Mesenteric fat pad (tissue), 1 donor: ENCODE measurements at places on chromosomes 12 and 14. TPM values are rescaled to one million over a fixed set of nuclear protein-coding genes. Genes with fewer than 3 reads are reported as not detected.

DNA sequence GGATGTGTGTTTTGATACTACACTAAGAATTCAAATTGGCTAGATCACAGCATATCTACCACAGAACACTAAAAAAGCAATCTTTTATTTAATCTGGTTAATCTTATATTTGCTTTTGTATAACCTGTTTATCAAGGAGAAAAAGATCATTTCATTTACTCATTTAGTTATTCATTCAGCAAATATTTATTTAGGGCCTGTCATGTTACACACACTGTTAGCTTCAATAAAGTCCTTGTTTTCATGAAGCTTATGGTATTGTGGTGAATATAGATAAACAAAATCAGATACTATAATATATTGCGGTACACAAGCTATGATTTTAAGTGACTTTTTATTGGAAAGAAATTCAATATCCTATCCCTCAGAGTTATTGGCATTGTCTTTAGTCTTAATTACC lies 350.8 kb downstream of the LRFN5 start:
- no peak for DNase-seq

GRCh38 chr12:27555361-27555760 lies 31.4 kb downstream of the PPFIBP1 start:
- no peak for DNase-seq

DNA sequence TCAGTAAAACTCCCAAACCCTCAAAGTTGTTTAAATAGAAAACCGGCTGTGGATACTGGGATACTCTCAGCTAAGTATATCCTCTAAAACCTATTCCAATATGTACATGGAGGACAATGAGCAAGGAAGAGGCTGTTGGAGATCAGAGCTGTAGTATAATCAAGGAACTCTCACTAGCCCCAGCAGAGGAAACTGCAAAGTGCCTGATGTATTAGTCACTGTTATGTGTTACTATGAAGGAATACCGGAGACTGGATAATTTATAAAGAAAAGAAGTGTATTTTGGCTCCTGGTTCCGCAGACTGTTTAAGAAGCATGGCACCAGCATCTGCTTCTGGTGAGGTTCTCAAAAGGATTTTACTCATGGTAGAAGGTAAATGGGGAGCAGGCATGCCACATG lies 65.6 kb upstream of the RPL10L start:
- DNase-seq, result no peak

GRCh38 chr12:51675071-51675803 lies 84.2 kb downstream of the SCN8A start:
- no peak for DNase-seq

- DNase-seq, result no peak
Measured at GRCh38 chr14:87799400-87799799, 193.6 kb downstream of the GALC start.

GRCh38 chr12:11513288-11513687 lies 117.9 kb upstream of the PRB2 start:
- no peak for DNase-seq

- DNase-seq, result no peak
Measured at GRCh38 chr14:52266179-52266578, 1.3 kb upstream of the PTGDR start.

- no peak for DNase-seq
Measured at GRCh38 chr12:120538281-120539156, 4.4 kb downstream of the RNF10 start.

DNA sequence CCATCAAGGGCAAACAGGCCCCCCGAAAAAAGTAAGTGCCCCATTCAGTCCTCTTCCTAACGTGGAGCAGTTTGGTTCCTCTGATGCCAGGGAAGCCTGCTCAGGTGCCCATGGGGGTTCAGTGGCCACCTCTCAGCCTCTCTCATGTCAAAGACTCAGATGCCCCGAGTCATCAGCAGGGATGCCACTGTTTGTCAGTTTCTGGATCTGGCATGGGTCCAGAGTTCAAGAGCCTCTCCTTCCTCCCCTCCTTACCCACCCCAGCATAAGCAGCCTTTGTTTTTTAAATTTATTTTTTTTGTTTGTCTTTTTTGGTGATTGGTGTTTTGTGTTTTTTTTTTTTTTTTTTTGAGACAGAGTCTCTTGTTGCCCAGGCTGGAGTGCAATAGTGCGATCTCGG lies 11.3 kb downstream of the KMT5A start:
- no peak for DNase-seq

GRCh38 chr14:21136024-21136423 lies 19.8 kb downstream of the OR5AU1 start:
- DNase-seq, result no peak

DNA sequence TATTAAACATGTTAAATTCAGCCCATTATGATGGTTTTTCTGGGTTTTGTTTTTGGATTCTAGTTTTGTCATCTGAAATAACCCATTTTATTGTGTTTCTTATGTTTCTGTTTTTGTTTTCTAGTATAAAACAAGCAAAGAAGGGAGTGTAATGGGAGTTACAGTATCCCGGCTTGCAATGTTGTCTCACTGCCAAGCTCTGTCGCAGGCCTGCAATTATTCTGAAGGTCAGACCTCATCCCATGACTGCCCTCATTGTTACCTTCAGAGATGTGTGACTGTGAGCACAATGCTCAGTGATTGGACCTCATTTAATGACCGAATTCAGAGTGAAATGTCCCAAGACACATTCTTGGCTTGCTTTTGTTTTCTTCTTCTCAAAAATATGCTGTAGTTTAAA lies 73.0 kb upstream of the ATF1 start:
- DNase-seq, result no peak

DNA sequence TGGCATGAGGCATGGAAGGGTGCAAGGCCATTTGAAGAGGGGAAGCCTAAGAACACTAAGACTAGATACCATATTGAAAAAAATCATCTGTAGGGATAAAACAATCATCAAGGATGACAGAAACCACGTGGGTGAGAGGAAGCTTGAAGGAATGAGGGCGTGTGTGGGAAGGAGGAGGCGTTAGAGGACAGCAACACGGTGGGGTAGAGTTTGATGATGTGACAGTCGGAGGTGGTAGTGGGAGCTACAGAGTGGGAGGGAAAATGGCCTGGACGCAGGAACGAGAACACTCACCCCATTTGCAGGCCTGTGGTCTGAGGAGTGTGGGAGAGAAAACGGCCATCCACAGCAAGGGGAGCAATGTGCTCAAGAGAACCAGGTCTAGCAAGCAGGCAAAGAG lies 25.4 kb upstream of the NUDT4 start:
- DNase-seq, result no peak

DNA sequence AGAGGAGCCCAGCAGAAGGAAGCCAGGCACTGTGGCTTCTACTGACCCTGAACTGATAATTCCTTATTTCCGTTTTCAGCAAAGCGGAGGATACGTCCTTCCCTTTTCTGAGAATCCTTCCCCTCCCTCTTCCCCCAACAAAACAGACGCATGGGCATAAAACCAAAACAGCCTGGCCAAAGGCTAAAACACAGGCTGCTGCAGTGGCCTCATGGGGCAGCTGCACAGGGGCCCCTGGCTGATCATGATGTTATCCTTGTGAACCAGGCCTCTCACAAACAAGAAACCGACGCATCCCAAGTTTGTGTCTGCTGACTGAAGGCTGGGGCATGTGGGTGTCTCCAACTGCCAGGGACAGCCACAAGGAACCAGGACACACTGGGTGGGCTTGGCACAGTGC lies 23.4 kb upstream of the STON2 start:
- no peak for DNase-seq

DNA sequence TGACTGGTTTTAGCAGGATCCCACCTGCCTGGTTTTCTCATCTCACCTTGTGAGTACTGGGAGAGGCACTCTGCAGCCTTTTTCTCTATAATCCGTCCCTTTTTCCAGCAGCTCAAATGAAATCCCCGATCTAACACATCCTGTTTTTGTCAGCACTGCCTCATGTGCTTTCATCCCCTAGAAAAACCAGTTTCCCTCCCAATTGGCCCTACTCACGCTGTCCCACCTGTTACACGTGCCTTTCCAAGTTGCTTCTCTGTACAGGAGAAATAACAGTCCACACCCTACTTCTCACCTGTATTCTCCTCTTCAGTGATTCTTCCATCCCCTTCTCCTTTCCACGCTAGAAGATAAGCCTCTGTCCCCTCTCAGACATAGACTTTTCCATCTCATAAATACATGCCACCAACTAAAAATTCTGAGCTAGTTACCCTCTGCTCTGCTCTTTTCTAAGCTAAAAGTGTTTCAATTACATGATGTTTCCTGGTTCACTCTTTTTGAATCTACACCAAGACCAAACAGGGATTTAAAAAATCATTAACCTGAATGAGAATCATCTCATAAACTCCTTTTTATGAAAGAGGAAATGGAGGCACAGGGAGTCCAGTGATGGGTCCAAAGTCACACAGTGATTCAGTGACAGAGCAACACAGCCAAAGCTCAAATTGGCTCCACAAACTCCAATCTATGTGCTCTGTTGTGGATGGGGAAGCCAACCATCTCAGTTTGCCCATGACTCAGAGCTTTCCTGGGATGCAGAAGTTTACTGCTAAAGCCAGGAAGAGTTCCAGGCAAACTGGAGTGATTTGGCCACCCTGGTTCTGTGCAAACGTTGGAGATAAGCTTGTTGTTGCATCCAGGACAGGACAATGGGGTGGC lies 240.0 kb upstream of the TMEM132C start:
- no peak for DNase-seq

- DNase-seq, result no peak
Measured at GRCh38 chr12:2682296-2683251, 112.2 kb upstream of the FKBP4 start.

DNA sequence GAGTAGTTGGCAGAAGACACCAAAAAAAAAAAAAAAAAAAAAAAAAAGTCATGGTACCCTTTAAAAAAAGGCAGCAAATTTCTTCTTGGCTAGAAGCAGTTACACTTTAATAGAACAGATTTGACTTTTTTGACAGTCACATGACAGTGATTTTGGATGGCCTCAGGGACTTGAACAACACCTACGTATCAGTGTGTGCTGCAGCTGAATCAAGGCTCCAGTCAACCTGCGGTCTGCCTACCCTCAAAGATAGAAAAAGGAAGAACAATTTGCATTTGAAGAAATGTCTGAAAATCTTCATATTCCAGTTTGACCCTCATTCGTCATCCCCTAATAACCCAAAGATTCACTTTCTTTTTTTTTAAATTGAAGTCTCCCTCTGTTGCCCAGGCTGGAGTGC lies 53.9 kb downstream of the MDM2 start:
- DNase-seq, result no peak

GRCh38 chr12:124721501-124722162 lies 142.0 kb downstream of the SCARB1 start:
- no peak for DNase-seq

DNA sequence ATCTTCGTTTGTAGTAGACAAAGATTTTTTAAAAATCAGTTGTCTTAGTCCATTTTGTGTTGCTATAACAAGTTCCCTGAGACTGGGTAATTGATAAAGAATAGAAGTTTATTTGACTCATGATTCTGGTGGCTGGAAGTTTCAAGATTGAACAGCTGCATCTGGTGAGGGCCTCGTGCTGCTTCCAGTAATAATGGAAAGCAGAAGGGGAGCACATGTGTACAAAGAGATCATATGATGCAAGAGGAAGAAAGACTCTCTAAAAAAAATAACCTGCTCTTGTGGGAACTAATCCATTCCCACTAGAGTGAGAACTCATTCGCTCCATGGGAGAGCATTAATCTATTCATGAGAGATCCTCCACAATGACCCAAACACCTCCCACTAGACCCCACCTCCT lies 24.8 kb downstream of the MUCL1 start:
- DNase-seq, result no peak

DNA sequence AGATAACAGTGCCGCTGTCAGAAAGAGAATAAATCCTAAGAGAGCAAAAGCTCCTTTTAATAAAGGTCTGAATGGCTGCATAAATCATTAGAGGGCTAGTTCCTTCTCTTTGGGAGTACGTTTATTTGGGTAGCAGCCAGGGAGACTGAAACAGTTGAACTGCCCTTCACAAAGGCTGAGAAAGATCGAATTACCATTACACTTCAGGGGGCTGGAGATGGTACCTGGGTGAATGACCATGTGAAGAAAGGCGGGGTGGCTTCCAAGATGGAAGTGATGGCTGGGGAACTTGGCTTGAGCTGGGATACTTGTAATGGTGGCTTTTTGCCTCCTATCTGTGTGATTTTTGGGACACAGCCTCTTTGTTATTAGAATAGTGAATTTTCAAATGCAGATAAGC lies 1.7 kb upstream of the FGD4 start:
- DNase-seq, result no peak

DNA sequence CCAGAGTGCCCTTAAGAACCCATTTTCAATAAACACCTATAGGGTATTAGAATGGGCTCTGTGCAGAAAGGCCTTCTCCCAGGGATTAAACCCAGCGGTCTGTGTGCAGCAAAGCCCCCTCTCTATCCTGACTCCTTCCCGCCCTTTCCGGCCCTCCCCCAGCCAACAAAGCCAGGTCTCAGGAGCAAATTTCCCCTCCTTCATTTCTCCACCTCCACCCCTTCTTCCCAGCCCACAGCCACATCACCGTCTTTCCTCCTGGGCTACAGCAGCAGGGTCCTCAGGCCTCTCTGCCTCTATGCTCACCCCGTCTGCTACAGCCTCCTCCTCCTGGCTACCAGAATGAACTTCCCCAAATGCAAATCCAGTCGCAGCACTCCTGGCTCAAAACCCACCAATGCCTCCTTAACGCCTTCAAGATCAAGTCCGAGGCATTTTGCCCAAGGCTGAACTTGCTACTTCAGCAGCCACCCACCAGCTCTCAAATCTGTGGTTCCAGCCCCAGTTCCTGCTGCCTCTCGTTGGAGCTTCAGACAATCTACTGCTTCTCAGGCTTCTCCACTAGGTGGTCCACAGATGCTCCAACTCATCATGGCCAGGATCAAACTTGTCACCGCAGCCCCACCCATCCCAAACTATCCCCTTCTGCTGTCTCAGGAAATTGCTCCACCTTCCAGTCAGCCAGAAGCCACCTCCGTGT lies 134.8 kb downstream of the BCL11B start:
- DNase-seq, result peak; percentile 41

- DNase-seq, result no peak
Measured at GRCh38 chr12:76504606-76505005, 55.0 kb downstream of the OSBPL8 start.

DTX1 gene
- 69.9 TPM for total RNA-seq

TGM1 gene
- total RNA-seq, result 0.77 TPM

TM7SF3 gene
- 38.3 TPM for total RNA-seq

POTEG gene
- total RNA-seq, result not detected

ART4 gene
- 1.6 TPM for total RNA-seq

C14orf132 gene
- total RNA-seq, result 2.7 TPM

TTC6 gene
- total RNA-seq, result not detected

EPYC gene
- total RNA-seq, result not detected

DLGAP5 gene
- total RNA-seq, result not detected

CLEC1B gene
- total RNA-seq, result not detected

CLMN gene
- total RNA-seq, result 47.4 TPM

JAG2 gene
- 25.1 TPM for total RNA-seq

PPP1R1A gene
- 184 TPM for total RNA-seq

CYP46A1 gene
- 3.1 TPM for total RNA-seq
